Activated gamma-delta T cell treated with anti-CD3 and anti-CD28 coated beads, Interleukin-2, amount 50 U/mL, for 16 hours (primary cell): ENCODE measurements at places on chromosomes 3 and 15.

DNA sequence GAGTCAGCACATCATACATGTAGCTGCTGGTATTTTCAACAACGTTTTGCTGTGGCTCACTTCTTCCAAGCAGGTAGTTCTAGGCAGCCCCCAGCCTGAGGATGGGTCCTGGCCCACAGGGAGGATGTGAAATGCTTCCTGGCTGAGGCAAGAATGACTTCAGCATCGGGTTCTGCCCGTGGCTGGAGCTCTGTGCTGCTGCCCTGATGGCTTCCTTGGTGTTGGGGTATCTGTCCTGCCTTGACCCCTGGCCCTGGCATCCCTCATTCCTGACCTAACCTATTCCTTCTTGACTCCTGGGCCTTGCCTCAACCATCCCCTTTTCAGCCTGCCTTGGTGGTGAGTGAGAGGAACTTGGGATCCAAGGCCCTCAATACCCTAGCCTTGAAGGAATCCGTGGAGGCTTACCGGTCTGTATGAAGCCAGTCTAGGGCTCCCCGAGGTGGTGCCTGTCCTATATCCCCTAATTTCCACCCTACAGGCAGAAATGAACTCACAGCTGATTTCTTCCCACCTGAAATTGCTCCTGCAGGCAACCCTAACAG lies 300.6 kb downstream of the TLE3 start:
- DNase-seq = no peak

DNA sequence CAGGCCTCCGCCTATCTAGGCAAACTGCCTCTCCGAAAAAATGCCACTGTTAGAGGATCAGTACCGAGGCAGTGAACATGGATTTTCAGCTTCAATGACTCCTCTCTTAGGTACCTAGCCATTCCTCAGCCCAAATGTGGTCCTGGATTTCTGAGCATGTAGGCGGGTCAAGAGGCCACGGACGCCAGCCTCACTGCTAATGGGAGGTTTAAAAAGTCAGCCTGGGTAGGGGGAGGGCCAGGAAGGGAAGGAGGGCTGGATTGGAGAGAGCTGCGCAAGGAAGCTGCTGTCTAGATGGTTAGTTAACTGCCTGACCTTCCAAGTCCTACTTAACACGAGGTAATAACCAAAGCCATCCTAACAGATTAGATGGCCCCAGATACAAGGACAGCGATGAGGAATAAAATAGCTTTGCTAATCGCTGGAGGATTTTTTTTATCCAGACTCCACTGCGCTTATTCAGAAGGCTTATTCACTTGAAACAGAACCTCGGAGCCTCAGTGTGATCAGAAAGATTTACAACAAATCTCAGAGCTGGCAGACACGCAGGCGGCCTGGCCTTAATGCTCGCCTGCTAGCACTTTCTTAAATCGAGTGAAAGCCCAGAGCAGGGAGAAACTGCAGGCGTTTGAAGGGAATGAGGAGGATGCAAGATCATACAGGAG lies 34.3 kb downstream of the TLE3 start:
- DNase-seq = no peak

DNA sequence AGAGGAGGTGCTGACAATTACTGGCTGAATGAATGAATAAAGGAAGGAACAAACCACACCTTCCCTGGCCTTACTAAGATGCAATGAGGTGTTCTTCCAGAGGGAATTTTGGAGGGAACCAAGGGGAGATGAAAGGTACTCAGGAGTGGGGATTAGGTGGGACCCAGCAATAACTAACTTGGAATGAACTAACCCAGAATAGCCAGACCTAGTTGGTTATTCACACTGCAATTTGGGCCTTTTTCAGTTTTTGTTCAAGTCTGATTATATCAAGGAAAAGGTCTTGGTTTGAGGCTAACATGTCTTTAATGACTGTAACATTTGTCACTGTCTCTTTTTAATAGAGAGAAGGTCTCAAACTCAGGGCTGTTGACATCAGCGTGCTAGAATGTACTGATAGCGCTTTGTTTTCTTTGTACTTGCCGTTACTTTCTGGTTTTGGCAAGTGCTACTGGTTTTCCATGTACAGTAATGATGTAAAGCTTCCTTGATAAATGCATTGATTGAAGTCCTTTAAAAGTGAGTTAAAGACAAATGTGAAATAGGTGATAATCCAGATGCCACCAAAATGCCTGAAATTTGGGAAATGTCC lies 3.2 kb upstream of the PLXND1 start:
- DNase-seq = no peak

DNA sequence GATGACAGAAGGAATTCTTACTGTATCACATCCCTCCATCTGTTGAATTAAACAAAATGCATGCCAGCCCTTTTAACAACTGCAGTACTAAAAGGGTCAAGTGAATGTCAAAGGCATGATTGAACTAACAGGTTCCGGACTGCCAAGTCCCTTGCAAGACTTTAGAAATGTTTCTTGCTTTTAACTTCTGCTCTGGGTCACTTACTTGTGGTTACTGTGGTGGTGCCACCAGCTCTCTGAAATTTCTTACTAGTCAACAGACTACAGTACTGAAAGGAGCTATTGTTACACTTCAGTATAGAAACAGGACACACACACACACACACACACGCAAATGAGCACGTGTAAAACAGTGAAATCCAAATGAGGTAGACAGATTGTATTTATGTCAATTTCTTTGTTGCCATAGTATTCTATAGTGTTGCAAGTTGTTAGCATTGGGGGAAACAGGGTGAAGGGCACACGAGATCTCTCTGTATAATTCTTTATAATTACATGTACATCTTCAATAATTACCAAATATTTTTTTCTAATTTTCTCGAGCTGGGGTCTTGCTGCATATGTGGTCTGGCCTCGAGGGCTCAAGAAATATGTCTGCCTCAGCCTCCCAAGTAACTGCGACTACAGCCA lies 79.9 kb upstream of the SLC25A26 start:
- no peak for DNase-seq

GRCh38 chr3:14199641-14200040 lies 21.0 kb downstream of the LSM3 start:
- no peak for DNase-seq

DNA sequence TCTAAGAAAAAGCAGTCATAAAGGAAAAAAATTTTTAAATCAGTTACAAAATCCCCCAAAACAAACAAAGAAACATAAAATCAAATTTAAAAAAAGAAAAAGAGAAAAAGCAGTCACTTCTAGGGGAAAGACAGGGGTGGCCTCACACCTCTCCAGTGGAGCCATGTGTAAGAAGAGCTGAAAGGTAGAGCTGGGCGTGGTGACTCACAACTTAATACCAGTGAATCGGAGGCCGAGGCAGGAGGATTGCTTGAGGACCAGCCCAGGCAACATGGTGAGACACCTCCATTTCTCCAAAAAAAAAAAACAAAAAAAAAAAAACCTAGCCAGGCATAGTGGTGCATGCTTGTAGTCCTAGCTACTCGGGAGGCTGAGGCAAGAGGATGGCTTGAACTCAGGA lies 14.7 kb downstream of the MESD start:
- DNase-seq = no peak

DNA sequence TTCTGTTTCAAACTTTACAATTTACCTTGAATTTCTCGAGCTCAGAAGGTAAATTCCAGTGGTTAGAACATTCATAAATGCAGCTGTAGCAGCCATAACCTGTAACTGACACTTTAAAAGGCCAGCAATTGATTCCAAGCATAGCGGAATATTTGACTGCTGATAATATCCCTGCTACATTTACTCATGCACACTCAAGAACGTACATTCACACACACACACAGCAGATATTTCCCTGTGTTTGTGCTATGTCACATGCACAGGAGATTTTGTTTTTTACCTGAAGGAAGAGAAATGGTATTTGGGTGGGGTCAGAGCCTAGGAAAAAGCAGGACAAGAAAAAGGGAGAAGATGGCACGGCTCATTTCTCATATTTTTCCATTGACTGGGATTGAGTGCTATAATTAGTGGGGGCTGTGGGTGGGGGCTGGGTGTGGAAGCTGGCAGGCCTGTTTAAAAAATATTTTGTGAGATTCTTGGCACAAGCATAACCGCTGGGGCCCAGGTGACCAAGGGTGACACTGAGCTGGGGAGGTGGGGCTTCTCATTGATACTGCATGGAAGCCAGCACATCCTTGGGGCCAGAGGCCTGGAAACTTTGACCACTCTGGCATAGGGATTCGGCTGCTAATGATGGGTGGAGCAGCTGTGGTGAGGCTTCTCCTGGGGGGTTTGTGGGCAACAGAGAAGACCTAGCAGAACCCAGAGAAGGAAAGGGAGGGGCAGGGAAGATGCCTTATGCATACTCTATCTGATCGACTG lies 88.9 kb upstream of the TPRG1 start:
- DNase-seq = no peak

DNA sequence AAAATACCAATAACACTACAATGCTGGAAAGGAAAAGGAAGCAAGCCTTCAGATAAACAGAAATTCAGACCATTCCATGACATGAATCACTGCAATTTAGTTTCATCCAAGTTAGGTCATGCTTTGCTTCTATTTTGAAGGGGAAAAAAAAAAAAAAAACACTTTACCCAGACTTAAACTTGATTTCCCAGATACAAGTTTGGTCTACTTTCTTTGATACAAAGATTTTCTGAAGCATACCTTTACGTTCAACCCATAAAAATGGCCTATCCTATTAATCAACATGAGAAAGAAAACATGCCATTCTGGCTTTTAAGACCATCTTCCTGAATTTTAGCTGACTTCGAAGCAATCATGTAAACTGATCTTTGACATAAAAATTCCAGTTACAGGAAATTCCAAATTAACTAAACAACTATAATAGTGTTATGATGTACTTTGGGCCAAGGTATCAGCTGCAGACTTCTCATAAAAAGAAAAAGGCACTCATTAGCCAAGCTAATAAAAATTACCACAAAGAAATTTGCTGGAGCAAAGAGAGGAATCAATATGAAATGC lies 12.6 kb downstream of the OSBPL10 start:
- no peak for DNase-seq

DNA sequence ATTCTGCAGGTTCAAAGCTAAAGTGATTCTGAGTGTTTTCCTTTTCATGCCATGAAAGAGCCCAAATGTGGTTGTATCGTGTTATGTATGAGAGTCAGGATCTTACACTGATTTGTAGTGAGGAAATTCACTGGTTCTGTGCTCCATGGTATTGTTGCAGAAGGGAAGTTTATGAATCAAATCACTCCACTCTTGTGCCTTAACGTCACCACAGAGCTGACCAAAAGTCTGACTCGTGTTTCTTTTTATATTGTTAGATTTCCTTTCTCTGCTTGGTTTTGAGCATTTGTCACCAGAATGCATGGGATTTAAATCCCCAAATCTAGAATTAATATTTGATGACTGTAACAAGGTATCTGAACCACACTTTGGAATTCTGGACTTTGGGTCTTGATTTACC lies 29.1 kb upstream of the SLC30A4 start:
- no peak for DNase-seq

GRCh38 chr15:57476533-57476975 lies 100.2 kb downstream of the CGNL1 start:
- no peak for DNase-seq

DNA sequence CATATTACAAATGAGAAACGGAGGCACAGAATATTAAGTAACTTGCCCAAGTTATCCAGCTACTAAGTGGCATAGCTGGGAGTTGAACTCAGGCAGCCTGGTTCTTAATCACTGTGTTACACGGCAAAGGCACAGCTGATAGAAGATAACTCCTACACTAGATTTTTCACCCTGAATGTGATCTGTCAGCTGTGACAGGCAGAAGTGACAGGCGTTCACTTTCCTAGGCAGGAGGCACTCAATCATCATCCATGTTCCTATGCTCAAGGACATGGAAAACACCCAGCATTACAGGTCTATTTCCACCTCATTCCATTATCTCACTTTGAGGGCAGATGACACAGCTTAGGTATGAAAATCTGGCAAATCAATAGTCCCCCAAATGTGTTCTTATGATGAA lies 35.6 kb downstream of the TBC1D2B start:
- no peak for DNase-seq

DNA sequence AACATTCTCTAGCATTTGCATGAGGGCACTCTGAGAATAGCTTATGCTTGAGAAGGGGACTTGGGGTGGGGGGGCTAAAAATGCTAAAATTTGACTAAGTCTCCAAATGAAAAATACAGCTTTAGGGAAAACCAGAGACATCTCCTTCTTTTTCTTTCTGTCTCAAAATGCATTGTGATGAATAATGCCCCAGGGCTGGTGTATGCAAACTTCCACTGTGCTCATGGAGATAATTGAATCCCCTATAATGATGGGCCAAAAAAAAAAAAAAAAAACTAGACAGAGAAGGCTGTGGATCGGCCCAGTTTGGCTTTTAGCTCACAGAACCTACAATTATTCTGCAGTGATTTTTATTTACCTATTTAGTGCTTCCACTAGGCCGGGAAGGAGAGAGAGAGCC lies 147.9 kb upstream of the RORA start:
- no peak for DNase-seq

GRCh38 chr3:168959731-168960130 lies 703.8 kb downstream of the MECOM start:
- DNase-seq = no peak

DNA sequence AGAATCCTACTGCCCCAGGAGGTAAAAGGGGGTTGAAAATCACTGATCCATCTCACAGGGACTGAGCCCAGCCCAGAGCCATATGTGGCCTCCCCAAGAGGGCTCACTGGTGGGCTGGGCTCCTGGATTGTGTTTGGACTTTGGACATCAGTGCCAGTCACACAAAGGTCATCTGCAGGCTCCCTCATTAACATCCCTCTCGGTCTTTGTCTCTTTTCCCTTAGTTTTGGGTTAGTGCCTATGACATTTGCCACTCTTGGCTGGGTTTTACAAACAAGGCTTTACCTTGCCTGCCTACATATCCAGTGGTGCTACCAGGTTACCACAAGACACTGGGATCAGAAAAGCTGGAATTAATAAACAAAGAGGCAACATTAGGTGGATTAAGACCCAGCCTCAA lies 27.9 kb downstream of the IFT122 start:
- DNase-seq = no peak

GRCh38 chr3:49006408-49007067 lies 653 bp upstream of the WDR6 start:
- DNase-seq = no peak

- no peak for DNase-seq
These were observed 20.9 kb upstream of the TLE3 start for GRCh38 chr15:70118599-70118998.

- DNase-seq = no peak
These were observed 153.9 kb downstream of the GHSR start for GRCh38 chr3:172294223-172294806.

GRCh38 chr15:58307313-58307961 lies 124.4 kb upstream of the LIPC start:
- no peak for DNase-seq

DNA sequence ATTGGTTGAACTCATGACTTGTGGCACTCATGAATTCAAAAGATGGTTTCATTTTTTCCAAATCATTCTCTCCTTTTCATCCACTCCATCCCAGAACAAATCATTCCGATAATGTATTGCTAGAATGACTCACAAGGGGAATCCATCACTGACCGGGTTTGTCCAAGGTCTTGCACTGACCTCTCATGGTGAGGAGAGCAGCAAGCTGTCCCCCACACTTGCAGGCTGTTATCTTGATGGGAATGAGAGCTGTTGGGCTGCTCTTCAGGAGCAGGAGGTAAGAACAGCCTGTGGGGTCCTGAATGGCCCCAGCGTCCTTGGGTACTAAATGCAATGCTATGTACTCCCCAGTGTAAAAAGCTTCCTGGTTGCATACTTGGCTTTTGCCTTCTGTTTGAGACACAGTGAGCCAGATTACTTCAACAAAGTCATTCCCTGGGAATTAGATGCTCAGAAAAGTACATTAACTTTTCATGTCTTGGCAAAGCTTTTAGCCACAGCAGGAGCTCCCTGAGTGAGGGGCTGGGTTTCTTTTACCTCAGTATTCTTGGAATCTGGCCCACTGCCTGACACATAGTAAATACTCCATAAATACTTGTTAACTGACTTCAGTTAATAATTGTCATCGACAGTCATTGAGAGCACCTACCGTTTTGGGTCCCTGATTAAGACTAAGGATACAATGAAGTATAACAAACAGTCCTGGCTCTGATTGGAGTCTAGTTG lies 24.1 kb downstream of the CCNL1 start:
- no peak for DNase-seq
